ENCODE measurements at places on chromosomes 13 and 19.

DNA sequence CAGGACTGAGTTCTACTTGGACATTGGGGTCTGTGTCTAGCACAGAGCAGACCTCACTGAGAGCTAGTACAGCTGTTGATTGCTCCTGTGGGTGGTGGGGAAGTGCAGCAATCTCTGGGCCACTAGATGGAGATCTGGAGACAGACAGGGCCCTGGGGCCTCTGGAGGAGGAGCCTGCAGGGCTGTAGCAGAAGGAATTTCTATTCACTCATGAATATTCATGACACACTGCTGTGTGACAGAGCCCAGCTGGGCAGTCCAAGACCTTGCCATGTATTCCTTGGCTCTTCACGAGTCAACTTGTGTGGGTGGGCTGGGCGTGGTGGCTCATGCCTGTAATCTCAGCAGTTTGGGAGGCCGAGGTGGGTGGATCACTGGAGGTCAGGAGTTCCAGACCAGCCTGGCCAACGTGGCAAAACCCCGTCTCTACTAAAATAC lies 37.5 kb downstream of the SUGP2 start:
- DNase-seq, result no peak

DNA sequence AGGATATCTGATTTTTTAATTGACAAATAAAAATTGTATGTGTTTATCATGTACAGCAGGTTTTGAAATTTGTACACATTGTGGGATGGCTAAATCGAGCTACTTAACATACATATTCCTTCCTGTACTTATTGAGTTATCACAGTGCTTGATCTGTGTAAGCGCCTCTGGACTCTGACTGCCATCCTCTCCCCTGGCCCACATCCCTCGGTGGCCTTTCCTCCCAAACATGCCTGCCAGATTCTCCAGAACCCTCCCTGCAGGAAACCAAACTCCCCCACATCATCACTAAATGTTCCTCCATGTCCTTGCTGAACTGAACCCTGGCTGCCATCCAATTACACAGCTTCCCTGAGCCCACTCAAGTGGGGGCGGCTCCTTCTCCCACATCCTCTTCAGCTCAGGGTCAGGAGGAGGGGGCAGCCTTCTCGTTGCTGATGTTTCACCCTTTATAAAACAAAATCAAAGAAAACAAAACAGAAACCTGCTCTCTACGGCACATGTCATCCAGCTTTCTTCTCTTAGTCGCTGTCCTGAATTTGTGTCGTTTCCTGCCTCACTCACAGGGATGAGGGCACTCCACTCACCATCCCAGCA lies 97.1 kb upstream of the SPATA13 start:
- DNase-seq, result no peak

- DNase-seq, result no peak
These were observed 515.3 kb upstream of the SGCG start for GRCh38 chr13:22665506-22665905.

GRCh38 chr19:48813123-48813913 lies 2.5 kb upstream of the BCAT2 start:
- DNase-seq, result no peak

DNA sequence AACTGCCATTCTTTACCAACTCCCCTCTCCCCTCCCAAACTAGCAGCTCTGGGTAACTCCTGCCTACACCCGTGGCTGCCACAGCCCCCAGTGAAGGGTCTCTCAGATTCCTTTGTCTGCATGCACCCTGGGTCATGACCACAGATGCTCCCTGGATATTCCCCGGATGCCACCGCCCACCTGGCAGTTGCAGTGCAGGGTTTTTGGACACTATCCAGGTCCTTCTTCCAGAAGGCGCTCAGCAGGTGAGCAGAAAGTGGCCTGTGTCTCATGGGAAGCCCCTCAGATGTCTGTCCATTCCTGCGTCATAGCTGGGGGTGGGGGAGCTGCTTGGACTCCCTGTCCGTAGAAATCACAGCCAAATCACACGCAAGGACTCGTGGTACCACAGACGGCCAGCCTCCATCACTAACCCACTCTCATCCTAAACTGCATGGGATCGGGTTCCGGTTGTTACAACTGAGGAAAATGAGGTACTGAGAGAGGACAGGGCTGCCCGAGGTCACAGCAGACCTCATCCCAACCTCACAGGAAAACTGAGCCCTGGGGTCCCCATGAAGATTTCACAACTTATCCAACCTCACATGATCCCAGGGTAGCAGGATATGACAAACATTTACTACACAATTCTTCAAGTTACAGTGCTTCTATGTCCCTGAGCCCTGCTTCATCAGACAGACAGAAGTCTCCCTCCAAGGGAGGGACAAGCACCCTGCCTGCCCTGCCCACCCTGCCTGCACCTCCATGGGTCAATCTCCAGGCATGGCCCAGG lies 38.6 kb downstream of the ELL start:
- no peak for DNase-seq

GRCh38 chr19:588741-589692 lies 664 bp upstream of the HCN2 start:
- DNase-seq, result no peak

DNA sequence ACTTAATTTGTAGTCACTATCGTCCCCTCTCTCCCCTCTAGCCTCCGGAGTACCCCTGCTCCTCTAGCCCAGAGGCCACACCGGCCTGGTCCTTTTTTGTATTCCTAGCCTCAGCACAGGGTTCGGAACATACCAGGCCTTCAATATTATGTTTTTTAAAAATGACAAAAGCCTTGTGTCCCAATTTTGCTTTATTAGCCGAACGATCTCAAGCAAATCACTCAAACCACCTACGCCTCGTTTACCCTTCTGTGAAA lies 463 bp upstream of the POMP start:
- no peak for DNase-seq

DNA sequence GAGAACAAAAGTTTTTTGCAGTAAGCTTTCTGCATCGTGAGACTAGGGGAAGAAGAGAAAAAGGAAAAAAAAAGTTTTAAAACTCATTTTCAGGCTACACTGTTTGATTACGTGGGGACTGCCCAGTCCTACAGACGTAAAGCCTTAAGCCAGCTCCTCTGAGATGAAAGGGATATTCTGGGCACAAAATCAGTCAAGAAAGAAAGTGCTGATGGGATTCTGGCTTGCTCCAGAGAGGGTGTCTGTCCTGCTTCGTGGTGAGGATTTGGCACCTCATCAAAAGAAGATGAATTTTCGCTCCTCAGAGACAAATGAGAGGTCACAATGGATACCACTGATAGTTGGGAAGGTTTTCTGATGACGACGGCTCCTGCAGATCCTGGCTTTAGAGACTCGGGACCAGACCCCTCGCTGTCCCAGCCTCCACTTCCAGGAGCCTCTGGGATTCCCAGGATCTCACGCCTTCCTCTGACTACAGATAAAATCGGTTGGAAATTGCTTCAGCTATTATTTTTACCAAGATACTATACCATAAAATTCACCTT lies 9.7 kb downstream of the TEX29 start:
- no peak for DNase-seq

GRCh38 chr13:36571444-36571843 lies 102.4 kb upstream of the SERTM1 start:
- DNase-seq, result no peak

- no peak for DNase-seq
These were observed 25.1 kb downstream of the BTBD2 start for GRCh38 chr19:1990230-1991017.

DNA sequence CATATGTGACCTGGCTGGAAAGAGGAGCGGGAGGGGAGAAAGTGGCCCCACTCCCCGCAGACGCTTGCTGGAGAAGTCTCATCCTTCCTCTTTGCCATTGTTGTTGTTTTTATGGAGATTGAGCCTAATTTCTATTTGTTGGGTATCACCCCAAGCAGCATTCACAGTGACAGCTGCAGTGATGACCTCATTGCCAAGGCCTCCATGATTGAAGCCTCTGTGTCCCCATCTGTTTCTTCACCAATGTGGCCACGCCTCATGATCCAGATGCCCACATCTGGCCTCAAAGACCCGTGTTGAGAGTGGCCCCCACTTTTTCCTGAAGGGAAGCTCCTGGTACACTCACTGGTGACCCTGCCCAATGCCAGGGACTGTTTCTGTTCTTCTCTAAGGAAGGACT lies 154.2 kb downstream of the SLC7A1 start:
- DNase-seq, result no peak

DNA sequence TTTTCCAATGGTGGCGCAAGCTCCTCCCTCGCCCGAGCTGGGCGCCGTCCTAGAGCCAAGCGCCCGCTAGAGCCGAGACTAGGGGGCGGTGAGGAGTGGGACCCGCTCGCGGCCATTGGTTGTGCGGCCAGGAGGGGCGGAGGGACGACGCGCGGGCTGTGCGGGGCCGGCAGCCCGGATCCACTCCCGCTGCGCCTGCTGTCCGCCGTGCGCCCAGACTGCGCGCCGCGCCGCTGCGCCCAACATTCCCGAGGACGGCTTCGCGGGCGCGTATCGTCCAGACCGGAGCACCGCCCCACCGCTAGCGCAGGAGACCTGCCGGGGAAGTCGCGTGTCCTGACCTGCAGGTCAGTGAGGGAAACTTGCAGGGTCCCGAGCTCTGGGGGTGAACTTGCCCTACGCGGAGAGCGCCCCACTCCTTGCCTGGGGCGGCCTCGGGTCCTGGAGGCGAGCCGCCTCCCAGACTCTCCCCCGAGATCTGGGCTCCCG lies at the start of gene SERTM1:
Gene SERTM1, plus strand, starts transcription at position 183 of the 489 bp plus-strand sequence. CDS start 21,059 bp downstream, outside the sequence.
- DNase-seq, result no peak

DNA sequence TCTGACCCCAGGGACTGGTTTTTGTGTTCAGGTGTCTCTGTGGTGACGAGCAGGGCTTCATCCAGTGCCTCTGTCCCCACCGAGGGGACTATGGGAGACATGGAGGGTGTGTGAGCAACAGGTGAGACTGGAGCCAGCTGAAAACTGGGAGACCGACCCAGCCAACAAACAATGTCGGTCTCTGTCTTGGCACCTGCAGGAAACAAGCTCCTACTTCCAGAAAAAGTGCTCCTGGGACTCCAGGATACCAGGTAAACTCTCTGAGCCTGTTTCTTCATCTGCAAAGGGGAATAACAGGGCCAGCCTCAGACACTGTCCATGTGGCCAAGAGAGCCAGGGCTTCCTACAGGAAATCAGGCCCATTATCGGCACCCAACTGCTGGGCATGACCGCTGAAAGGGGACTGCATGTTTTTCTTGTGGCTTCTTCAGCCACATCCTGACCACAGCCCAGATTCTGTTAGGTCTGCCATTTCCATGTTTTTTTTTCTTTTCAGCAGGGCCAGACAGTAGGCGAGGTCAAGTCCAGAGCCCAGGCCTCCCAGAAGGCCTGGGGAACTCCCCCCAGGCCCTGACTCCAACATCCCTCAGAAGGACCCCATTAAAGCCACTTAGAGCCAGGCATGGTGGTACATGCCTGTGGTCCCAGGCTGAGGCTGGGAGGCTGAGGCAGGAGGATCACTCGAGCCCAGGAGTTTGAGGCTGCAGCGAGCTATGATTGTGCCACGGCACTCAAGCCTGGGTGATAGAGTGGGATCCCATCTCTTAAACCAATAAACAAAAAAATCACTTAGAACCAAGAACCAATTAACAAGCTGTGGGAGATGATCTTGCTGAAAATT lies 836 bp upstream of the BST2 start:
- DNase-seq, result no peak

- no peak for DNase-seq
These were observed 9.6 kb downstream of the CAPN12 start for GRCh38 chr19:38734426-38735256.

DNA sequence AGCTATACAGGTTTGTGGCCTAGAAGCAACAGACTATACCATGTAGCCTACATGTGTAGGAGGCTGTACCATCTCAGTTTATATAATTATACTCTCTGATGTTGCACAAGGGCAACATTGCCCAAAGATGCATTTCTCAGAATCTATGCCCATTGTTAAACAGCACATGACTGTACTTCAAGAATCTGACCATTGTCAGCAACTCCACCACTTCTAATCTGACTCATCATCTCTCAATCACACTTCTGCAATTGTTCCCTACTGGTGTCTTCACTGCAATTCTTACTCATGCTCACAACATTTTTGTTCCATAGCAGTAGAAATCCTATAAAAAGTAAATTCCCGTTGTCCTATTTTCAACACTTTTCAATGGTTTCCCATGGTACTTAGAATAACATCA lies 63.9 kb upstream of the ATXN8OS start:
- DNase-seq, result no peak

GRCh38 chr13:26528527-26528926 lies 29.0 kb upstream of the WASF3 start:
- DNase-seq, result no peak

DNA sequence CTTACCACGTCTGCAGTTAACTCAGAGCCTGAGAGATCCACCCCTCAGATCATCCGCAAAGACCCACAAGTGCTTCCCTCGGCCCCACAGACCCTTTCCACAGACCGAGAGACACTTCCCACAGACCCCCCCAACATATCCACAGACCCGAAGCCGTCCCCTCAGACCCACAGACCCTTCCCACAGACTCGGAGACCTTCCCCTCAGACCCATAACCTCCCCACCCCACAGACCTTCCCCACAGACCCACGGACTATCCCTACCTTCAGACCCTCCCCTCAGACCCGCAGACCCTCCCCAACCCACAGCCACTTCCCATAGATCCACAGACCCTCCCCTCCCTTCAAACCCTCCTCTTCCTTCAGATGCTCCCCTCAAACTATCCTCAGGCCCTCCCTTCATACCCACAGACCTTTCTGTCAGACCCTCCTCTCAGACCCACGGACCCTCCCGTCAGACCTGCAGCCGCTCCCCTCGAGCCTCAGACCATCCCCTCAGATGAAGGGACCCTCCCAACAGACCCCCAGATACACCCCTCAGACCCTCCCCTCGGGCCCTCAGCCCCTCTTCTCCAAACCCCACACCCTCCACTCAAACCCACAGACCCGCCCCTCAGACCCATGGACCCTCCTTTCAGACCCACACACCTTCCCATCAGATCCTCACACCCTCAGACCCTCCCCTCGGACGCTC lies 20.1 kb upstream of the TFDP1 start:
- no peak for DNase-seq

GRCh38 chr19:30669329-30670010 lies 297.3 kb downstream of the ZNF536 start:
- DNase-seq, result peak; percentile 26

DNA sequence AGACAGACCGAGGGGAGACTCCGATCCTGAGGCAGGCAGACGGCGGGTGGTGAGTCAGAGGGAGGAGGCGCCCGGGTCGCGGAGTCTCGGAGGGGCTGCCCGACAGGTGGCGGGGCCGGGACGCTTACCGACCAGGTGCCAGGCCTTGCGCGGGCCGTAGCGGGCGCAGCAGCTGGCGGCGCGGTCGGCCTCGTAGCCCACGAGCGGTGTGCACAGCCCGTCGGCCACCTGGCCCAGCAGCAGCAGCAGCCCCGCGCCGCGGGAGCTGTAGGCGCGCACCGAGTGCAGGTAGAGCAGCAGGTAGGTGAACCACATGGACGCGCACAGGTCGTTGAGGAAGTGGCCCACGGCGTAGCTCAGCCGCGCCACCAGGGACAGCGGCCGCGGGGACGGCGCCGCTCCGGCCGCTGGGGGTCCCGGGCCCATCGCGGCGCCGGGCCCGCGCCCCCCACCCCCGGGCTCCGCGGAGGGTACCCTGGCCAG lies 367 bp downstream of the MFSD12 start:
- DNase-seq, result peak; percentile 70

- peak; percentile 59 for DNase-seq
These were observed at the start of gene ZNF841 for GRCh38 chr19:52095172-52096014. Gene ZNF841 (minus strand): TSS chr19:52095765. CDS start chr19:52084801, 10,964 bp downstream.

DNA sequence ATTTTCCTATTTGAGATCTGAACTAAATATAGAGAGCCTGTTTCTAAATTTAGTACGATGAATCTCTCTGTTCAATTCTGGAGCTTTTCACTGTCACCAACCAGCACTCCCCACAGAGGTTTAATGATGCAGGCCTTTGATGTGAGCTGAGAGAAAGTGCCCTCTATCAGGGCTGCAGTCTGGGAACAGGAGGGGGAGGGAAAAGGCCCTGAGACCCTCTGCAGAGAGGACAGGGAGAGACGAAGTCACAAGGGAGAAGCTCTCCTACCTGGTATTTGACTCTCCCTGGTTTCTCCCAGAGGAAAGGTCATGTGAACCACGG lies 206.8 kb upstream of the SOX1 start:
- DNase-seq, result no peak

All from effector CD4-positive, alpha-beta T cell (primary cell).